ENCODE measurements at places on chromosomes 5 and 9.

- DNase-seq, result no peak
Observed at GRCh38 chr5:60836131-60836530, 7.9 kb downstream of the ELOVL7 start.

- DNase-seq, result no peak
Observed at GRCh38 chr9:37404590-37404989, 17.9 kb upstream of the GRHPR start.

GRCh38 chr5:135434591-135435466, 12.3 kb downstream of the DCANP1 start:
- DNase-seq, result no peak

GRCh38 chr5:177332896-177333260, 18.6 kb downstream of the LMAN2 start:
- DNase-seq, result no peak

DNA sequence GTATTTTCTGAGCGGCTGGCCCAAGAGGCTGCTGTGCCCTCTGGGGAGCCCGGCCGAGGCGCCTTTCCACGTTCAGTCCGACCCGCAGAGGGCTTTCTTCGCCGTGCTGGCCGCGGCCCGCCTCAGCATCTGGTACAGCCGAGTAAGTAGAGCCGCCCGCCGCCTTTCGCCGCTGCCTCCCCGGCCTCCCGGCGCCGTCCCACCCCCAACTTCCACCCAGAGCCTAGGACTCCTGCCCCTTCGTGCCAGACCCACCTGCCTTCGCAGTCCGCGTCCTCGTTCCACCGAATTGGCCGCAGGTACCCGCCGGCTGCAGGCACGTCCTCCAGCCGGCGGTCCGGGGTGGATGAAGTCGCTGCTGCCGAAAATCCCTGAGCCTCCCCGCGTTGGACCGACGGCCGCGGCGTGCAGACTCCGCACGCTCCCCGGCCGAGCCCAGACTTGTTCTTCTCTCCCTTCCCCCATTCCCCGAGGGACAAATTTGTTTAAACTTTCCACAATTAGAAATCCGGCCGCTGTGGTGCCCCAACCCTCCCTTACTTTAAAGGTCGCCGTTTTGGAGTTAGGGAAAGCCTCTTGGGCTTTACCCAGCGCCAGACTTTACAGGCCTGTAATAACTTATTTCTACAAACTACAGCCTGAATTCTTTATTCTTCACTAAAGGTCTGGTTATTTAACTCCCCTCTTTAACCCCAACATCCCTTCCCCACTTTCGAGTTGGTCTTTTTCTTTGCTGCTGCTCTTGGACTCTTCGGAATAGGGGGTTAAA, 589 bp downstream of the RIC1 start:
- no peak for DNase-seq

GRCh38 chr5:171102877-171103610, 206.0 kb upstream of the TLX3 start:
- no peak for DNase-seq

DNA sequence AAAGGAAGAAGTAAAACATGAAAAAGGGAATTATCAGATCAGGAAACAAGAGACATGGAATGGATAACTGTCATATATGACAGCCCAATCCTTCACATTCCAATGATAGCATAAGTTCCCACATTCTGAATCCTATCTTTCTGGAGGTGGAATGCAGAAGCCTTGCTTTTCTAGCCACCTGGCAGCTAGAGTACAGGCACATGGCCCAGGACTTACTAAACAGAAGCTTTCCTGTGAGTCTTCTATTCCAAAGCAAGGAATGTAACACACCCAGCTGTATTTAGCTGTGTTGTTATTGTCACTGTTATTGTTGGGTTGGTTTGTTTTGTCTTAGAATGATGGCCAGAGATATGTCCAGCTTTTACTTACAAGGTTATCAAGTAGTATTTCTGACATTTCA, 780.5 kb upstream of the ZNF608 start:
- DNase-seq, result no peak

- no peak for DNase-seq
Observed at GRCh38 chr9:122056484-122056883, 36.6 kb downstream of the TTLL11 start.

DNA sequence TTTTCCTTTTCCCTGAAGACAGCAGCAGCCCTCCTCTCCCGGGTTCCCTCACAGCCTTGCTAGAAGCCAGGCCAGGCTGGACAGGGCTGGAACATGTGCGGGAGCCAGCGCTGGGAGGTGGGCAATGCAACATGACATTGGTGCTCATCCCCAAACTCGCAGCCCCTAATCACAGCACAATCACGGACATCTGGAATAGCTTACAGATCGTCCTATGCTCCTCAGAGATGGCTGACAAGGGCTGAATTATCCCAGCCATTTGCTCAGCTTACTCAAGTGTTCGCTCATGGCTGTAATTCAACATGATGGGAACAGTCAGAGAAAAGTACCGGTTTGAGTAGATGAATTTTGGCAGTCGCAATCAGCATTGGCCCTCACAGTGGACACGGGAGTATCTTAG, 49.8 kb downstream of the FSTL4 start:
- no peak for DNase-seq

DNA sequence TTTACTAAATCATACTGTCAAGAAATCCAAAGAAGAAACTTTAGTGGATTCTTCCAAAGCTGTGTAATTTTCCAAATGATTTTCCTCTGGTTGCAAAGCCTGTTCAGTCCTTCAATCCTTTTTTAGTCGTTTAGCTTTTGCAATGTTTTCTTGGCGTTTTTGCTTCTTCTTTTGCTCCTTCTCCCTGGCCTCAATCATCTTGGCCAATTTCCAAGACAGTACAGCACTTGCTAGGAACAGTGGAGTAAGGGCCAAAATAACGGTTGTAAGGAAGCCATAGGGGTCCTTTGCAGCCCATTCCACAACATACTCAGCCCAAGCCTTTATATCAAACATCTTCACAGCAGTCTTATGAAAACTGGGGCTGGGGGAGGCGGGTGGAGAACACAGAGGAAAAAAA, 2.4 kb downstream of the SMIM15 start:
- DNase-seq, result no peak

DNA sequence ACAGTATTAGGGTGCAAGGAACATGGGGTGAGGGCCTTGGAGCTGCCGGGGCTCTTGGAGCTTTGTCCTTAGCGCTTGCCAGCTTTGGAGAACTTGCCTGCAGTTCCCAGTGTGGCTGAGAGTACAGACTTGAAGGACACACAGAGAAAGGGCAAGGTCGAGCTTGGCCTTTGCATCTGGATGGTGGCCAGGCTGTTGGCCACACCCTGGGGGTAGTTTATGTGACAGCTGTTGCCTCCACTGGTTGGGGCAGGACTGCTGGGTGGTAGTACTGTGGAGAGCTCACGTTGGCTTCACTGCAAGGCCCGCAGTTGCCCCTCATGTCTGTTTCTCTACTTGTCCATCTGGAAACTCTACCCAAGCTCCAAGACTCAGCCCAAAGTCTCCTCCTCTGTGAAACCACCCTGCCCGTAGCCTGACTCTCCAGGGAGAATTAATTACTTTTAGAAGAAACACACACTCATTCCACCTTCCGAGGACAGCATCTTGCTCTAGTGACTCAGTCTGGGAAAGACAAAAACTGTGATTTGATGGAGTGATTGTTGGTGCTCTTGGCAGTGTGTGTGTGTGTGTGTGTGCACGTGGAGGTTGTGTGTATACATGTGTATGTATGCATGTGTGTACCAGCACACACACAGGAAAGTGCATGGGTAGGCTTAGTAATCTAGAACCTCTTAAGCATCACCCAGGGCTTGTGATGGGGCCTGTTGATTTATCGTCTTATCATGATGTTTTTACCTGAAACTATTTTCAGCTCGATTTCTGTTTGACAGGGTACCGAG, 57.8 kb downstream of the TENT4A start:
- DNase-seq, result no peak

- no peak for DNase-seq
Observed at GRCh38 chr5:149466457-149466972, 84.7 kb downstream of the CSNK1A1 start.

GRCh38 chr9:133934482-133935232, 57.5 kb downstream of the VAV2 start:
- DNase-seq, result no peak

DNA sequence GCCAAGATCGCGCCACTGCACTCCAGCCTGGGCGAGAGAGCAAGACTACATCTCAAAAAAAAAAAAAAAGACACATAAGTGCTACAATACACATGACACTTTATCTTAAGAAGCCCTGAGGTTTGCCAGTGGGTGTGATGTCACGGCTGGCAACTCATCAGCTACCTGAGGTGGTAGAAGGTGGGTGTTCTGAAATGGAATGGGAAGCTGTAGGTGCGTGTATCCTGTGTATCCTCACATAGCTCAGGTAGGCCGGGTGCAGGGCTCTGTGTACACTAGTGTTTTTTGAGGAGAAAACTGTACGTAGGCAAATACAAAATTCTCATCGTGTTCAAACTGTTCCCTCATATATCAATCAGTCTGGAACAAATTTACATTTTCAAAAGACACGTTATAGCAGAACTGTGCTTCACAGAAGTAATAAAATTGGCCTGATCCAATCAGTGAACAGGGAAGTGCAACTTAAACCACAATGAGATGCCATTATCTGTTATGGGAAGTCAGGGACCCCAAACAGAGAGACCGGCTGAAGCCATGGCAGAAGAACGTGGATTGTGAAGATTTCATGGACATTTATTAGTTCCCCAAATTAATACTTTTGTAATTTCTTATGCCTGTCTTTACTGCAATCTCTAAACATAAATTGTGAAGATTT, 10.4 kb downstream of the BICD2 start:
- DNase-seq, result no peak

DNA sequence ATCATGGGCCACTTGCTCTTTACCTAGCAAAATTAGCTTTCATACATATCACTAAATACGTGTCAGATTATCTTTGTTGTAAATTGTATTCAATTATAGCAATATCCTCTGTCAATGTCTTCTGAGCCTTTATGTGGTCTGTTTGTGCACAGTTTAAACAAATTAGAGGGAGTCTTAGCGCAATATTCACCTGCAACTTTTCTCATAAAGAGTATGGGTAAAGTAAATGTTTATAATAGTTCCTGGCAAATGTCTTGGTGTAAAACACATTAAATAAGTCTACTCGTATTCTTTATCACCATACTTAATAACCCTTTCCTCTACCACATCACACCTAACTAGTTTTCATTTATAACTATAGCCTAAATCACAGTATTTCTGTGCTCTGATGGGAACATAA, 169.0 kb downstream of the PCSK1 start:
- DNase-seq, result no peak

GRCh38 chr5:134406390-134406789, 5.3 kb downstream of the CDKN2AIPNL start:
- no peak for DNase-seq

DNA sequence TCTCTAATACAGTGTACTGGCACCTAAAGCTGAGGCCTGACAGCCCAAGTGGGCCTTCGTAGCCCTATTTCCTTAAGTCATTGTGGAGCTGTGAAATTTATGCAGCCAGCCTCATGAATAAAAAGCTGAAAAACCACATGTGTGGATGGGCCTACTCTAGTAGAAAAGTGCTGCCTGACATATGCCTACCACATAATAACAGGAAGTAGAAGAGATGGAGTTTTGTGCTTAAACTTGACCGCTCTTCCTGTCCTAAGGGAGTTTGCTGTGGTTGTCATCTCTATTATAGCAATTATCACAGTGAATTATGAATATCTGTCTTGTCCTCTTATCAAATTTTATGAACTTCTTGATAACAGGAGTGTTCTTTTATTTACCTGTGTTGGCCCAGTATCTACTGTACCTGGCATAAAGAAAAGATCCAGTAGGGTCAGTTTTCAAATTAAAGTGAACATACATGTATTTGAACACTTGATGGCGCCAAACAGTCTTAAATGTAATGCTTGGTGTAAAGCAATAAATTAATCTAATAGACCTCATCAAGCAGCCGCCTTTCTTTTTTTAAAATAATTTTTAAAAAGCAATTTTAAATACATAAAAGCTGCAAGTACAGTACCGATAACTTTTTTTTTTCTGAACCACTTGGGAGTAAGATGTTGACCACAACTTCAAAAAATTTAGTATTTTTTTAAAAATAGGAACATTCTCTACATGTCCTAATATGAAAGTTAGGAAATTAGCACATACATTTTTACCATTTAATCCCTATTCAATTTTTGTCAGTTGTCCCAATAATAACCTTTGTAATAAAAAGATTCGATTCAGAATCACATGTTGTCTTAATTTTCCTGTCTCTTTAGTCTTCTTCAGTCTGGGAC, 51.0 kb downstream of the FKTN start:
- peak; percentile 10 for DNase-seq

GRCh38 chr5:135308245-135308644, 90.8 kb downstream of the MACROH2A1 start:
- DNase-seq, result no peak

DNA sequence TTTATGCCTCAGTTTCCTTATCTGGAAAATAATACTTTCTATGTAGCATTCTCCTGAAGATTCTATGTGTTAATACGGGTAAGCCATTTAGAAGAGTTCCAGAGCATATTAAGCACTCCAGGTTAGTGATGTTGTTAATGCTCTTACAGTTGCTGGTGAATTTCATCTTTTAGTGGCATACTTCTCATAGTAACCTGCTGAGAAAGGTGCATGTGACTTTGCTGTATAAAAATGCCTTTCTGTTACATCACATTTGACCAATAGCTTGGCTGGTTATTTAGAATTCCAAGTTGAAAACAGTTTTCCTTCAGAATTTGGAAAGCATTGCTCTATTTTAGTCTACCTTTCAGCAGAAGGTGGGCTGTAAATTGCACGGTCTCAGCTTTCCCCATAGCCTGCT, 27.2 kb downstream of the GCNT1 start:
- peak; percentile 20 for DNase-seq

GRCh38 chr5:60705144-60705543, 5.2 kb upstream of the DEPDC1B start:
- no peak for DNase-seq

DNA sequence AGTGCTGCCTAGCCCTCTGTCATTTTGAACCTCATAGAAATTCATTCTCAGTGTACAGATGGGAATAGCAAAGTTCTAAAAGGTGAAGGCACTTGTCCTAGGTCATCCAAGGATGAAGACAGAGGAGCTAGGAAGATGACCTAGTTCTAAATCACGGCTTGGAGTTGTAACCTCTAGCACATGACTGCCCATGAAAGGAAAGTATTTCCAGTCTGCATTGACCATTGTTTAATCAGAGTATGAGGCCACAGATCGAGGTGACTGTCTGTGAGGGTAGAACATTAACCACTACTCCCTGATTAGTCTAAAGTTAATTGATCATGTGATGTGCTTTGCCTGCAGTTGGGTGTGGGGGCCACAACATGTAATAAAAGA, 674 bp upstream of the TNFSF15 start:
- DNase-seq, result peak; percentile 57

DNA sequence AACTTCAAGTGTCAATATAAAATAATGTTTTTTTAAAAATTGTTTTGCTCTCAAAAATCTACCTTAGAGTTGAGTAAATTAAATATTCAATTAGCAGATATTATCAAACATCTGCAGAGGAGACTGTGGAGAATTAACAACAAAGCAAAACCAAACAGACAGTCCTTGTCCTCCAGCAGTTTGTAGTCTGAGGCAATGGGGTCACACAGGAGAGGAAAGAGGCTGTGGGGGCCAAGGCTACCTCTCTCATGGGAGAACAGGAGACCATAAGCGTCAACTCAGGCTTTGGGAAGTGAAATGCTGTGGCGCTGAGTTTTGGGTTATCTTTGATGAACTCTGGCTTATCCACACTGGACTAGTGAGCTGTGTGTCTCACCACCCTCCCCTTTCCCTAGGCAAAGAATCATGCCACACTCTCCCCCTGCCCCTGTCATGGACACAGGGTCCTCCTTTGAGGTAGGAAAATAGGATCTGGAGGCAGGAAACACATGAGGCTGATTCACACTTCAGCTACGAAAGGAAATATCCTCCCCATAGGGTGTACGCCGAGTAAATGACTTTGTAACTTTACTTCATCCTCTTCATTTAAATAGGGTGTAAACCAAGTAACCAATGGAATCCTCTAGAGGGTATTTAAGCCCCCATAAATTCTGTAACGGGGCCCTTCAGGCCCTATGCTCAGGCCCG, 152.7 kb downstream of the FSTL4 start:
- no peak for DNase-seq
